NCI-H2107 (cell line): ENCODE measurements at places on chromosomes 5 and 9.

GRCh38 chr5:150619359-150620230 is 20.9 kb upstream of the SYNPO start:
- no peak for DNase-seq

GRCh38 chr5:172455087-172455381 is 709 bp upstream of the SH3PXD2B start:
- DNase-seq: no peak

DNA sequence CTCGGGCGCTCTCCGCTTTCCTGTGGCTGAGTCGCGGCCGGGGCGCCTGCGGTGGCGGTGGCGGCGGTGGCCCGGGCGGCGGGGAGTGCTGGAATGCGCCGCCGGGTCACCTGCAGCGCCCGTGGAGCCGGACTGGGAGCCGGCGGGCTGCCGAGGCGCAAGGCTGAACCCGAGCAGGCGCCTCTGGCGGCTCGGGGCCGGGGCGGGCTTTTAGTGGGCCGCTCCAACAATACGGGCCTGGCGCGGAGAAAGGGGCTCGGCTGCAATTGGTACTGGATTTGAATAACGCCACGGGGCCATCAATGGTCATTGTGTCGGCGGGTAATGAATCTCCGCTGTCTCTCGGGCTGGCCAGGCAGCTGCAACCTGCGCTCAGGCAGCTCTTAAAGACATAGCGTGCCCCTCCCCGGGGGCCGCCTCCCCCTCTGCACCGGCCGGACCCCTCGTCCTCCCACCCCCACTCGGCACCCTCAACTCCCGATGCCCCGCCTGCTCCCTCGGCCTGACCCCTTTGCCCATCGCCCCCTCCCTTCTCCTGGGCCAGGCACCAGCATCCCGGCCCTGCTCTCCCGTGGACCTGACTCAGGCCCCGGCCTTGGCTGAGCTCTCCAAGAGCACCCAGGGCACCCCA is 22.1 kb downstream of the URM1 start:
- no peak for DNase-seq

- DNase-seq: no peak
These were observed 312 bp downstream of the SET start for GRCh38 chr9:128689293-128689774.

DNA sequence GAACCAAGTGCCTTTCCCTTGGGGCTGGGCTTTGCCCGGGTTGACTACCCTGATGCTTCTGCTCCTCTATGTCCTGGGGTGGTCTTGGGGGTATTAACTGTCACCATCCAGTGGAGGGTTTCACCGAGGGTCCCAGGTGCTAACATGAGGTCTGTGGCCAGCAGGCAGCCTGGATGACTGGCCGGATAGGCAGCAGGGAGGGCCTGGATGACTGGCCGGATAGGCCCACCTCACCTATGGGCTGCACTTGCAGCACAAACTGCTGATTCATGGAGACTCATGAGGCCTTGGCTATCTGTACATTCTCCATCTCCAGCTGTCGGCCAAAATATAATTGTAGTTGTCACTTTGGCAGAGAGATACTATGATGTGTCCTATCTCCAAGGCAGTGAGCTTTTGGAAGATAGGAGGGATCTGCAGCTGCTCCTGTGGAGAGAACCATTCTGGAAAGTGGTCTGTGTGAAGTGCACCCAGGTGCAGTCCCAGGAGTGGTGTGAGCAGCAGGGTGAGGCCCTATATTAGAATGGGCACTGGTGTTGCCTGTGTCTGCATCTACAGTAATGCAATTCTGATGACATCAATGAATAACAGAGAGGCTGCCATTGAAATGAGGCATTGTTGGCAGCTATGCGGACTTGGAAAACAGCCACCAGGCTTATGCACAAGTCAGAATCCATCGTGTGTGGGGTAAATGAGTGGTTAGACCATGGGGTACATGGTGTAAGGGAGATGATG is 26.3 kb upstream of the CDKN2AIPNL start:
- DNase-seq: no peak

GRCh38 chr9:20884985-20885593 is 146.4 kb downstream of the HACD4 start:
- peak; percentile 7 for DNase-seq

DNA sequence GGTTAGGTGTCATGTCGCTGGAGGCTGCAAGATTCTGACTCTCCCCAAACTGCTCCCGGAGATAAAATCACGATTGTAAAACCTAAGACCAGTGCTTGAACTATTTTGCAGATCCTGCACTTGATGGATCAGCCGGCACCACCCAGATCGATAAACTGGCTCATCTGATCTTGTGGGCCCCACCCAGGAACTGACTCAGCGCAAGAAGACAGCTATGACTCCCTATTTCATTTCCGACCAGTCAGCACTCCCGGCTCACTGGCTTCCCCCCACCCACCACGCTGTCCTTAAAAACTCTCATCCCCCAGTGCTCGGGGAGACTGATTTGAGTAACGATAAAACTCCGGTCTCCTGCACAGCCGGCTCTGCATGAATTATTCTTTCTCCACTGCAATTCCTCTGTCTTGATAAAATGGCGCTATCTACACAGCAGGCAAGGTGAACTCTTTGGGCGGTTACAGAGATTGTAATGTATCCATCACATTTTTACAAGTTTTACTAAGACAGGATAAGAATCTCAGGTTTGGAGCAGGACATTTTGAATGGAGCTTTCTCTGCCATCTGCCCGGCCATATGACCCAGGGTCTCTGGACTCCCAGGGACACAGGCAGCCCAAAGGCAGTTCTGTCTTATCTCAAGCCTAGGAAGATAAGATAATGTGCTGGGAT is 10.6 kb upstream of the PPP1R26 start:
- DNase-seq: no peak

DNA sequence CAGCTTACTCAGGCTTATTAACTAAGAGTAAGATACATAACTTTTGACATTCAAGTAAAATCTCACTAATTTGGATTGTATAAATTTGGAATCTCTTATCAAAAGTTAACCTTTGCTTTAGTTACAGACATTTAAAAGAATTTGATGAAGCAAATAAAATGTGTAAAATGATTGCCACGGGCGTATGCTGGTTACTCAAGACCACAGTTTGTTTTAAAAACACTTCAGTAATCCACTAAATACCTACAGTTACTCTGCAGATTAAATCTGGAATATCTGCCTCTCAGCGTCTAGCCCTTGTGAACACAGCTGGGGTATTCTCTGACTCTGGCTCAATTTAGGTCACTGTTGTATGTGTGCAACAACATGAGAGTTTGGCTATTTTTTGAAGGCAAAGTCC is 143.8 kb downstream of the MCTP1 start:
- no peak for DNase-seq

GRCh38 chr9:24832307-24832706 is 286.6 kb upstream of the IZUMO3 start:
- no peak for DNase-seq

- no peak for DNase-seq
These were observed 2.1 kb downstream of the LECT2 start for GRCh38 chr5:135952683-135953082.

- no peak for DNase-seq
These were observed 211.4 kb downstream of the CWC27 start for GRCh38 chr5:64980176-64980575.

- DNase-seq: no peak
These were observed 25.9 kb downstream of the MTRR start for GRCh38 chr5:7894860-7895259.

DNA sequence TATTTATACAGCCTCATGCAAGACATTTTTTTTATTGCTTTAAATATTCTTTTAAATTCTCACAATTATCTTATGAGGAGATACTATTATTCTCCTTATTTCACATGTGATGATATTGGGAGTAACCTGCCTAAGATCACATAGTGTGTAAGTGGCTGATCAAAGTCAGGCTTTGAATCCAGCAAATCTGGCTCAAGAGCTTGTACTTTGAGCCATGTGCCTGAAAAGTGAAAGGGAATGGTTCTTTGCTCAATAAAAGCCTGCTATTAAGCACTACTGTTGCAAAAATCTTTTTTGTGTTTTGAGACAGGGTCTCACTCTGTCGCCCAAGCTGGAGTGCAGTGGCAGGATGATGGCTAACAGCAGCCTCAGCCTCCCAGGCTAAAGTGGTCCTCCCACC is 35.1 kb downstream of the PWWP2A start:
- DNase-seq: no peak

DNA sequence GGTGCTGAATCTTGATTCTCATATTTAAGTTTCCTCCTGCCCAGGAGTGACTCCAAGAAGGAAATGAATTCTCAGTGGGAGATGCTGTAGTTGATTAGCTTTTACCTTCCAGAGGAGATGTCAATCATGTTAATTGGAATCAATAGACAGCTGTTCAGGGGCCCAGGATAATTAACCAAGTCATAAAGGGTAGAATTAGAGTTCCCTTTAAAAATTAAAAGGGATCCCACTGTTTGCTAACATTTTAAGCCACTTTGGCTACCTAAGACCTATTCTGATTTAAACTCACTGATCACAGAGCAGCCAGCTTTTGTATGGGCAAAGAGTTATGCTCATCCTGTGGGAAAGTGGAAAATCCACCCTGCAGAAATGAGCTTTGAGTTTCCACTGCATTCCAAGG is 249.6 kb downstream of the SLIT3 start:
- DNase-seq: no peak

DNA sequence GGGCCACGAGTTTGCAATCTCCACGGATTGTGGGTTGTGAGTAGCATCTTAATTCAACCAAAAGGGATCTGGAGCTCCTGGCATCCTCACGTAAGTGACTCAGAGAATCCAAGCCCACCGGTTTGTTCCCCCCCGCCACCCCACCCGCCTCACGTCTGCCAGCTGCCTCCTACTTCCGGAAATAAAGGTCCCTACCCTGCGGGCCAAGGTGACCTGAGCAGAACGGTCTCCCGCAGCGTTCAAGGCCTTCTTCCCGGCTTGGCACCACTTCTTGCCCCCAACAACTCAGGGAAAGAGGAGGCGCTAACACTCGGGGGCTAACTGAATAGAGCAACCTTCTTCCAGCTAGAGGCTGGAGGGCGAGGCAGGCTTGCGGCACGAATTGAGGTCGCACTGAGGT is 8.8 kb upstream of the GPRIN1 start:
- DNase-seq: no peak

GRCh38 chr5:62346748-62347147 is 40.7 kb downstream of the KIF2A start:
- DNase-seq: no peak

GRCh38 chr9:16879416-16879815 is 8.9 kb upstream of the BNC2 start:
- DNase-seq: no peak

DNA sequence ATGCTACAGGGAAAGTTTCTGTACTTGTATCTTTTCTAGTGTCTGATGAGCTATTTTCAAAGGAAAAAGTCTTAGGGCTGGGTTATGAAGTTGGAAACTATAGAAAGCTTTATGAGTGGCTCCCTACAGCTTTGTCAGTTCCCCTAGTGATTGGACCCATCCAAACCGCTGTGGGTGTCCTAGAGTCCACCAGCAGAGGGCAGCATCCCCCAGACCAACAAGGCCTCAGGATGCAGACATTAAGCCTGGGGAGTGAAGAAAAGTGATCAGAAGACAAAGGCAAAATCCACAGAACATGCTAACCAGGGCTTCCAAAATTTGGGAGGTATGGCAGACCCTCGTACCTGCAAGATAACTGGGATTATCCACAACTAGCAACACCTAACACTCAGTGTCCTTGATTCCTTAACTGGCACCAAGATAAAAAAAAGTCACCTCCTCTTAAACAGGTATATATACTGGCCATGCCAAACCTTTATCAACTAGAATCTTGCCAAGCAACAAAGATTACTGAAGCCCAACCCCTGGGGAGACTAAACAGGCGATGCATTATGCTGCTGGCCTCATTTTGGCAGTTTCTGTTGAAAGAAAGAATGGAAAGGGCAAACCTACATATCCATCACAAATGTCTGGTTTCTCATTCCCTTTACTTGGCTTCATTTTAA is 110.4 kb upstream of the NR5A1 start:
- peak; percentile 46 for DNase-seq

DNA sequence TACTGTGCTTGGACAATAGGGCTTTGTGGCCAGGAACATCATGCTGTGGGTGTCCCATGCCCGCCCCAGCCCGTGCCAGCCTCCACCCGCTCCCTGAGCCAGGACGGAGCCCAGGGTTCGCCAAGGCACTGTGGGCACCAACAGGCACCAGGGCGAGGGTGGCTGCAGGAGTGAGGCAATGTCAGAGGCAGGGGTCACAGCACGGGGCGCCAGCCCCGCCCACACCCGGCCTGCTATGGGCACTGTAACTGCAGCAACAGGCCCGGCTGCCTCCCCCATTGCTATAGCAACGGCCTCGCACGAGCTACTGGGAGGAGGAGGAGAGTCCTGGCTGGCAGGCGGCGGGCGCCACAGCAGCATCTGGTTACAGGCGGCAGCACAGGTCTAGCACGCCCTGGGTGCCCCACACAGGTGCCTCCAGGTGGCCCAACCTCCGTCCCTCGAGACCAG is 2.5 kb downstream of the ABCA2 start:
- DNase-seq: peak; percentile 94

- no peak for DNase-seq
These were observed 2.6 kb upstream of the GRIN1 start for GRCh38 chr9:137136261-137136880.

DNA sequence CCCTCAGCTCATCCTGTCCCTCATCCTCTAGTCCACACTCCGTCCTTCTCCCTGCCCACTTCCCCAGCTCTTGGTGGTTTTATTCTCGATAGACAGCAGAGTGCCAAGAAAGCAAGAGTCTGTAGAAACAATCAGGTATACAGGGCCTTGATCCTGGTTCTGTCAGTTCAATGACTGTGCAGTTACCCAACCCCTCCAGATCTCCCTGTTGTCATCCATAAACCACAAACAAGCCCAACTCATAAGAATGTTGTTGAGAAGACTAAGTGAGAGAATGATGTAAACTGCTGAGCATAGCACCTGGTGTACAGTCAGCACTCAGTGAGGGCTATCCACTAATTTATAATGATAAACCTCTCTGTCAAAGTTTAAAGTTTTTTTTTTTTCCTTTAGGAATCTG is 31.3 kb downstream of the ISL1 start:
- DNase-seq: no peak

DNA sequence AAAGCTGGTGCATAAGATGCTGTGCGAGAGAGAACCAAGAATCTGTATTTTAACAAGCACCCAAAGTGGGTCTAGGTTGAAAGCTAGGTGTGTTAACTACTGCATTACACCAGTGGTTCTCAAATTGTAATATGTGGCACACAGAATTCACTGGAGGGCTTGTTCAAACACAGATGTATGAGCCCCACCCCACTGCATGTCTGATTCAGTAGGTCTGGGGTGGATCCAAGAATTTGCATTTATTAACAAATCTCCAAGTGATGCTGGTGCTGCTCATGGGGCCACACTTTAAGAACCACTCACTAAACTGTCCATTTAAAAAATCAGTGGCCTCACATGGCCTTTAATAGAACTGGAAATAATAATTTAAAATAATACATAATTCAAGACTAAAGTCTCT is 40.4 kb downstream of the LPAR1 start:
- DNase-seq: no peak

GRCh38 chr5:152739916-152740315 is 334.8 kb upstream of the NMUR2 start:
- no peak for DNase-seq

GRCh38 chr5:37615184-37615583 is 224.7 kb downstream of the GDNF start:
- DNase-seq: no peak
